ENCODE measurements at places on chromosomes 5 and 9.

DNA sequence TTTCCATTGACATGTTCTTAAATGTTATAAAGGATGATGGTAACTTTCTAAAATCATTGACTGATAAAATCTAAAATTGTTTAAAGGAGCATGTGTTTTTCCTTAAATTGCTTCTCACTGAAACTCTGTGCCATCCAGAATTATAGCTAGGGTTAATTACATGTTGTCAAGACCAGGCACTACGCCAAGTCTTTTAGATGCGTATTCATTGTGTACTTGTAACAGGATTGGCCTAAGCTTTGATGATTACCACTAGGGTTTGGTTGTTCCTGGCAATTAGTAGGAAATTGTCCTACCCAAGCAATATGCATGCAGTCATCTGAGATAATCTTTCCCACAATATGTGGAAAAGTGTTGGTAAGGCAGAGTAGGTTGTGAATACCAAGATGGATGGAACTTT is 43.8 kb downstream of the PRKACG start:
- DNase-seq: no peak

DNA sequence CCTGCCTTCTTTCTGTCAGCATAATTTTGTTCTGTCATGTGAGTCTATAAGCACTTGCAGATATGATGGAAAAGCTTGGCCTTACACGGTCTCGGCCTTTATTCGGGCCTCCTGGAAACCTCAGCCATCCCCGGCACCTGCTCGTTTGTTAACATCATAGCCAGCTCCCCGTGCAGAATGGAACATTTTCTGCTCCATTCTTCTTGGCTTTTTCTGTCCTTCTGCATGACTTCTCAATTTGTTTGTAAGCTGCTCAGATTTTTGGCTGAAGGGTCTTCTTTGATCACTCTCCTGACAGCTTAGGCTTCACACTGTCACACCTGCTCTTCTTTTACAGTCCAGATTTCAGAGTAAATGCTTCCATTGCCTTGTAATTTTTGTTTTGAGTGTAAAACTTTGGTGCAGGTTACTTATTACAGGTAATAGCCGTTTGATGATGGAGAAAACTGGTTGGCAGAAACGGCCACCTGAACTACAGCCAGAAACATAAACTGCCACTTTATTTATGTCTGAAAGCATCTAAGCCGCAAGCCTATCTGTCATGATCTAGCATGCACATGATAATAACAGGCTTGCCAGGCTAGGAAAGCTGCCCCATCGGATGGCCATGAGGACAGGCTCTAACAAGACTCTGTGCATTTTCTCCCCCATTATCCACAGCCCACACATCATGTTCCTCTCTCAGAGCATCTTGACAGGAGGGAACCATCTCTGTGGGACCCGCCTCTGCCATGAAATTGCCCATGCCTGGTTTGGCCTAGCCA is 197.0 kb downstream of the AOPEP start:
- DNase-seq: no peak

DNA sequence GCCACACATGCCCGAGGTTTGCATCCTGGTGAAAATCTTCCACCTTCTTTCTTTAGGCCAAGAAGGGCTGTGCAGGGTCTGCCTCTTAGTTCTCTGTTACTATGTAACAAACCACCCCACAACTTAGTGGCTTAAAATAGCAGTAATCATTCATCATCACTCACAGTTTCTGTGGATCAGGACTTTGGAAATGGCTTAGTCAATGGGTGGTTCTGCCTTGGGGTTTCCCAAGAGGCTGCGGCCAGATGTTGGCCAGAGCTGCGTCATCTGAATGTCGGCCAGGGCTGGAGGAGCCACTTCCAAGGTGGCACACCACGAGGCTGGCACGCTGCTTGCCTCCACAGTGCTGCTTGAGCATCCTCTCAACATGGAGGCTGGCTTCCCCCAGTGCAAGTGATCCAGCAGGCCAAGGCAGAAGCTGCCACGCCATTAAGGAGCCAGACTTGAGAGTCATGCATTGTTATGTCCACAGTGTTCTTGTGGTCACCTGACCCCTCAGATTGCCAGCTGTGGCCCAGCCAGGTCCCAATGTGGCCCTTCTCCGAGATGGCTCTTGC is 135.2 kb downstream of the RXRA start:
- DNase-seq: no peak

- DNase-seq: no peak
These were observed 324.7 kb downstream of the TLE4 start for GRCh38 chr9:79896390-79896980.

- no peak for DNase-seq
These were observed 94.3 kb downstream of the WDR41 start for GRCh38 chr5:77397686-77398292.

DNA sequence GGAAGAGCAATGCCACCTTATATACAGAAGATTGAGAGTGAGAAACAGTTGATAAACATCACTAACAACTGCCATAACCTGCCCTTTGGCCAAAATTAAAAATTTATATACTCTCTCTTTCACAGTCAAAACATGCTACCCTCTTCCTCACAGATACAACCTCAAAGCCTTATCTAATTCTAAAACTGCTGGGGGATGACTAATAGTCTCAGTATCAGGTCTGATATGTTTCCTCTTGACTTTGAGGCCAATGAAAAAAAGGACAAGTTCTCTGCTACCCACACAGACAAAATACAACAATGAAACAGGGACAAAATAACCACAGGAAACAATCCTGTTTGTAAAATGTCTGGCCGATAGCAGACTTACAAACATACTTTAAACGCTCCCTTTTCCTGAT is 485.6 kb upstream of the NUDT12 start:
- DNase-seq: no peak

- DNase-seq: no peak
These were observed 6.9 kb downstream of the RGMB start for GRCh38 chr5:98780390-98780789.

DNA sequence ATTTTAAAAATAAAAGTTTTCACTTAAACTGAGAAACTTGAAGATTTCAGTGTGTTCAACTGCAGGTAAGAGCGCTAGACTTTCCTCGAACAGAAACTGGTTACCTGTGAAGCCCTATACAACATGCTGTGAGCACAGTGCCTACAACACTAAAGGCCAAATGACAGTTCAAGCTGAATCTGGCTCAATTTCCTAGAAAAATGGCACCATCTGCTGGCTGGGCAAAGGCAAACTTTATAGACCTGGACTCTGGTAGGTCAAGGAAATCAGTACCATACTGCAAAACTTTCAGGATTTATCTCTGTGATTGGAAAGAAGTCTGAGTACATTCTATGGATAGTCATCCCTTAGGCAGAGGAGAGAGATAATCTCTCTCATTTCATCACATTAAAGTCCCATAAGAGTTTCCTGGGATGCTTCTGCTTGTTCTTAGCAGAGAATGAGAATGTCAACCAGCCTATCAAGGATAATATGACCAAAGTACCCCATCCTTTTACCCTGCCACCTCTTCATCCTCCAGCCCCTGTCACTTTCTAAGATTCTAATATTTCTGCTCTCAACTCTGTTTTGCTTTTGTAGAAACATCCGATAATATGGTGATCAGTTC is 31.8 kb upstream of the FOXB2 start:
- no peak for DNase-seq

GRCh38 chr5:74446725-74447241 is 193.7 kb downstream of the ENC1 start:
- DNase-seq: no peak

DNA sequence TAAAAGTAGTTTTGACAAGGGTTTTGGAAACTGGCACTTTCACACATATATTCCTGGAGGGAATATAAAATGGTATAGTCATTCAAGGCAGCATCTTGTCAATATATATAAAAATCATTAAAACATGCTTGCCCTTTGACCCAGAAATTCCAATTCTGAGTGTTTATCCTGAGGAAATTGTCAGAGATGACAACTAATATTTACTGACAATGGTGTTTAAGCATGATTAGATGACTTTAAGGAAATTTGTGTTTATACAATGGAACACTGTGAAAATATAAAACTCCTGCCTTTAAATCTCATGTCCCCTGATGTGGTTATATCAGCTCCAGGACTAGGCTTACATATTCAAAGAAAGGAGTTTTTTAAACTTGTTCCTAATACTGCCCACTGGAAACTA is 25.6 kb downstream of the PCSK1 start:
- no peak for DNase-seq

DNA sequence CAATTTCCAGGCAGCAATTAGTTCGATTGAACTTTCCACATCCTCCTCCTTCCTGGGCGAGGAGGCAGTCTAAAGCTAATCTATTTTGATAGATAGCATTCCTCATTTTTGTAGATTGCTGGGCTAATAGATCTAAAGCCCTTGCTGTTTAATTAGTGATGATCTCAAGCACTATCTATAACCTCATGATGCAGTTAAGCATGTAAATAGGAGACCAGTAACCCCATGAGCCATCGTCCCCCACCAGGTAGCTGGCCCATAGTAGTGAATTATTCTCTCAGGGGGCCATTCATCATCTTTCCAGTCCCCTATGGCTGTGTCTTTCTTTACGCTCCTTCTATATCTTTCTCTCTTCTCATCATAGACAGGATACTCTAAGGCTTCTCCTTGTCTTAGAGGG is 14.9 kb downstream of the CEL start:
- no peak for DNase-seq

GRCh38 chr9:110240198-110240597 is 16.1 kb downstream of the TXN start:
- no peak for DNase-seq

- DNase-seq: no peak
These were observed 314.5 kb downstream of the TMEM161B start for GRCh38 chr5:87954121-87954520.

DNA sequence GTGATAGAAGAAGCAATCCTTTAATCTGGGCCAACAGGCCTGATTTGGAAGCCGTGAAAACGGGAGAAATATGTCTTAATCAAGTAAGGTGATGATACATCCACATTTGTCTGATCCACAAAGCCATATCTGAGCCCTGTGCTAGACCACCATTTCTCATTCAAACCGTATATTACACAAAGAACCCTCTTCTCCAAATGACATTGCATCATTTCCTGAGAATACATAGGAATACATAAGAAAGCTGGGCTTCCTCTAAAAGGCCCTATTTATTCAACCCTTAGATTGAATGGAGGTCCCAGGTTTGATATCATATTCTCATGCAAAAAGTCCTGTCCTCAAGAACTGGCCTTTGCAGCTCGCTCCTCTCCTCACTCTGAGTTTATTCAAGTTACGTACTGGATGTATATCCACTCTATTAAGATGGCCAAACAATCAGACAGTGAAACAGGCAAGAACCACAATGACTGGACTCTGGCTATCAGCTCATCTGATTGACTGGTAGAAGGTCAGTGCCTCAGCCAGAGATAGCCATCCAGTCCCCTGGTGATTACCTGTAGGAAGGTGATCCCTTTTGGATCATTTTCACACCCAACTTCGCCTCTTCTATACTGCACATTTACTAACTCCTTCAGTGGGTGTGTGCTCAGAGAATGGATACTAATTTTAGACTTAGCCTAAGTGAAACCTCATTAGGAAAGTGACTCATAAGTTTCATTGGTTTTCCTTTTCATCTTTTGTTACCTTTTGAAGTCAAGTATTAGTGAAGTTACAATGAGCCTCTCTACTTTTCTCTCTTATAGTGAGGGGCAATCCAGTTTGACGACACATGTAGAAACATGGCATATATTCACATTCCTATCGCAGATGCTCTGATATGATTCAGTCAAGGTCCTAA is 167.6 kb upstream of the WWC1 start:
- no peak for DNase-seq

- DNase-seq: no peak
These were observed 159.5 kb upstream of the MAST4 start for GRCh38 chr5:66436721-66437120.

GRCh38 chr5:111472096-111472495 is 40.2 kb downstream of the STARD4 start:
- no peak for DNase-seq

GRCh38 chr9:105475302-105475701 is 27.5 kb downstream of the FSD1L start:
- no peak for DNase-seq

- DNase-seq: no peak
These were observed 13.5 kb downstream of the BTNL9 start for GRCh38 chr5:181053488-181054121.

DNA sequence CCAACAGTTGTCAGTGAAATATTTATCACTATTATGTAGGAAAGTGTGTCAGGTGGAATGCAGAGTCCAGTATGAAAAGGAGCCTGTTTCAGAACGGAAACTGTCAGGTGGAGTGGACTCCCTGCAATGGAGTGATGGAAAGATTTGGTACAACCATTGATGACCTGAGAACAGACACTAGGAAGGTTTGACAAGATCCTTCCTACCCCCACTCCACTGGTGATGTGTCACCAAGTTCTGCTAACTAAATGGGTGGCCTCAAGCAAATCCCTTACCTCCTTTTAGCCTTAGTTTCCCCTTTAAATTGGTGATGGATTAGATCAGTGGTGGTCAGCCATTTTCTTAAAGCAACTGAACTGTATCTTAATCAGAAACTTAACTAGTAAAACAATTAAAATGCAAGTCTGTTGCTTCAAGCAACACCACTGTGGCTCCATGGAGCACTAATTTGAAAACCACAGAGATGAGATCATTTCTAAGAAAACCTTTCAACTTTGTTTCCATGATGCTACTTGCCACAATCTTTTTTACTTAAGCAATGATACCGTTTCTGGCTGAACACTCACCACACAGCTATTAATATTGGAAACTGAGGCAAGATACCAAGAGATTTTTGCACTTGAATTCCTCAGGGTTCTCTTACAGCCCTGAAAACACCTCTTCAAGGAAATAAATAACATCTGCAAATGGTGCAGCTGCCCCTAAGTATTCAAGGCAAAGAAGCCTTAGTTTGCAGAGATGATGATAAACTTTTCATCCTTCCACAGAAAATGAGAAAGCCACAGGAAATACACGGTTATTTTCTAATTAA is 140.6 kb downstream of the ERCC6L2 start:
- no peak for DNase-seq

DNA sequence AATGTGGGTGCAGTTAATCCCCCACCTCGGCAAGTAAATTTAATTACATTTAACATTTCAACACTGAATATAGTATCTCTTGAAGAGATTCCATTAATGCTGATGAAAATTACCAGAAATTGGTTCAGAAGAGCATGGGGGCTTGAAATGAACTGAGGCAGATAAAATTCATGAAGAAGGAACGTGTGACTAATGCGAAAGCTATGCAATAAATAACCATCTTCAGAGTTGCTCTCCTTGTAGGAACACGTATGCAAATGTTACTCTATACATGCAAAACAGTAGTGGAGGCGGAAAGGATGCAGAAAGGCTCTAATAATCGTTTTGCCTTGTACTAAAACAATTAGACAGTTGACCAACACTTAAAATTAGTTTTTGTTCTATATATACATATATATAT is 320.2 kb downstream of the CTNND2 start:
- no peak for DNase-seq

DNA sequence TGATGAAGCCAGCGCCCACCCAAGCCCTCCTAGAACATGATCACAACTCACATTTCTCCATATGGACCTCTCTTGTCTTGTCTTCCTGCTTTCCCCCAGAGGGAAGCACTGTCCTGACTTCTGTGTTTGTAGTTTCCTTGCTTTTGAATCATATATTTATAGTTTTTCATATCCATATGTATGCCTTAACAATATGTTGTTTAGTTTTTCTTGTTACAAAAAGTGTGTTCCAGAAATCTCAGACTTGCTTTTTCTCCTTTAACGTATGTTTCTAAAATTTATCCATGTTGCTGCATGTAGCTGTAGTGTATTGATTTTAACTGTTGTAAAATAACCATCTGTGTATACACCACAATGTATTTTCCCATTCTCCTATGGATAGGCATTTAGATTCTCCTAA is 182.0 kb upstream of the SMIM23 start:
- DNase-seq: no peak

GRCh38 chr9:127521919-127522304 is 70.6 kb downstream of the LRSAM1 start:
- no peak for DNase-seq

GRCh38 chr5:1380011-1380817 is 35.3 kb upstream of the CLPTM1L start:
- peak; percentile 10 for DNase-seq

All from bone marrow (tissue), 2 donors.